Naive thymus-derived CD4-positive, alpha-beta T cell (primary cell): ENCODE measurements at places on chromosomes 7 and 10.

DNA sequence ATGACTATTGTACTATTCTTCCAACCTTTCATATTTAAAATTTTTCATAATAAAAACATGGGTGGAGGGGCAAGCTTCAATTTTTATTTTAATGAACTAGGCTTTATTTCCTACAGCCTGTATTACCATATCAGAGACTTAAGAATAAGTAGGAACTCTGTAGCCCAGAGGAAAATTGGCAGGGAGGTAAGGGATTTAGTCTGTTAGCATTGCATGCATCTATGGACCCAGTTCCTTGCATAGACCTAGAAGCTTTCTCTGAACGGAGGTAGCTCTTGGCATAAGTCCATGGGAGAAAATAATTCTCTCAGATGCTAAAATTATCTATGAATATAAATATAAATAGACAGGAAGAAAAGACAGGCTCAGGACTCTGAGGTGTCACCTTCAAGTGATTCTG, 31.4 kb upstream of the CCDC6 start:
- DNase-seq: no peak

- no peak for DNase-seq
These were observed 63.6 kb downstream of the ZRANB1 start for GRCh38 chr10:125005312-125006187.

- no peak for DNase-seq
These were observed 19.4 kb downstream of the SLK start for GRCh38 chr10:103986360-103986759.

- peak; percentile 3 for DNase-seq
These were observed 6.6 kb upstream of the PON1 start for GRCh38 chr7:95330961-95331337.

GRCh38 chr7:105452085-105452484, 63.4 kb upstream of the SRPK2 start:
- no peak for DNase-seq

- no peak for DNase-seq
These were observed 344.7 kb upstream of the GALNT17 start for GRCh38 chr7:70787286-70787685.

DNA sequence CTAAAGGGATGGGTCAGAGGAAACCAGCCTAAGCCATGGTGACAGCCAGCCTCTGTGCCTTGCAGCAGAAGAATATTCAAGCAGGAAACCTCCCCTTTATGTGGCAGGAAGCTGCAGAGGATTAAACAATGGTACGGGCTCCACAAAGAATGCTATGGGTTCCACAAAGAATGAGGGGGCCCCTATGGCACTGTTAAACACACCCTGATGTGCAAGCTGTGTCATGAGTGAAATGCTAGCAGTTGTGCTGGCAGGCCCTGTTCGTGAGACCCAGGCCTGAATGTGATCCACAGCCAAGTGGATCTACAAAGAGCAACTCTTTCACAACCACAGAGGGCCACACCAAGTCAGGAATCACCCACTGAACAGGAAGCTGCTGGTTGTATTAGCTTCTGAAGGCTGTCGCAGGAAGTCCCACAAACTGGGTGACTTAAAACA, 68.9 kb downstream of the MYOF start:
- DNase-seq: peak; percentile 29

DNA sequence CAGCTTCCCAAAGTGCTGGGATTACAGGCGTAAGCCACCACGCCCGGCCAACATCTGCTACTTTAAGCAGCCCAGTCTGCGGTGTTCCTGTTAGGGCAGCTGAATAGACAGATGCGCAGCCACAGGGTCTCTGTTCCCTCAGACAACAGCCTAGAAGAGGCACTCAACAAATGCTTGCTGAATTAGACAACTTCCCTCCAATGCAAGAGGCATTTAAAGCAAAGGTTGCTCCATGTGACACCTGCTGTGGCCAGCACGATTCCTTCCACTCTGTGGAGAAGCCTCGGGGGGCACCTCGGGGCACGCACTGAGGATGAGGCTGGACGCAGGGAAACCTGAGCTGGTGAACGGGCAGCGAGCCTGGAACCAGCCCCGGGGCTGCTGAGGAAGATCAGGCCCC, 237.8 kb downstream of the MAD1L1 start:
- DNase-seq: no peak

DNA sequence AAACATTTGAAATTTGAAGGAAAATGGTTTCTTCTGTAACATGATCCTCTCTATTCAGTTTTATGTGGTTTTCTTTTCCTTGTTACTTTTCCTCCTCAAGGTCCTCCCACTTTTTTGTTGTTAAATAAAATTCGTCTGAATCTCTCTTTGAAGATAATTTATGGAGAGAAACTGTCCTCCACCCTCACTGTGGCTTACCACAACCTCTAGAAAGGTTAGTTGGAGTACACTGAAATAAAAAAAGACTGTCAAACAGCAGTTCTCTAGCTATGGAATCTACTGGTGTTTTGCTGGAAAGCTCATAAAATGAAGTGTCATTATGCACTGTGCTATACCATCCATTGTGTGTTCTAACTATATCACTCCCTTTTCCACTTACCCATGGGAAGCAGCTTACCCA, 189.4 kb downstream of the HDAC9 start:
- DNase-seq: no peak

- no peak for DNase-seq
These were observed 17.4 kb upstream of the CEP41 start for GRCh38 chr7:130458257-130458656.

DNA sequence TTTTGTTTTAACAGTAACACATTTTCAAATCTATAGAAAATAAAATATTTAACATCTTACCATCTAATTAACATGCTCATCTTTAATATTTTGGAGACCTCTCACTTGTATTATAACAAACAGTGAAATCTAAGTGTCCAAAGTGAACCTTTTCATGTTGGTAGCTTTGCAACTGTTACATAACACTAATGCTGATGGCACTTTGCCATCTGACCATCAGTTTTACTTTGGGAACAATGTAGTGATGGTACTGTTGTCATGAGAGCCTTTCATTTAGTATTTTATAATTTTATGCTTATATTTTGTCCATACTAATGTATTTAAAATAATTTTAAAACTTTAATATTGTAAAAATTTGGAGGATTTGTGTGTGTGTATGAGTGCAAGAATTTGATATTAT, 1017.0 kb upstream of the KCND2 start:
- no peak for DNase-seq

DNA sequence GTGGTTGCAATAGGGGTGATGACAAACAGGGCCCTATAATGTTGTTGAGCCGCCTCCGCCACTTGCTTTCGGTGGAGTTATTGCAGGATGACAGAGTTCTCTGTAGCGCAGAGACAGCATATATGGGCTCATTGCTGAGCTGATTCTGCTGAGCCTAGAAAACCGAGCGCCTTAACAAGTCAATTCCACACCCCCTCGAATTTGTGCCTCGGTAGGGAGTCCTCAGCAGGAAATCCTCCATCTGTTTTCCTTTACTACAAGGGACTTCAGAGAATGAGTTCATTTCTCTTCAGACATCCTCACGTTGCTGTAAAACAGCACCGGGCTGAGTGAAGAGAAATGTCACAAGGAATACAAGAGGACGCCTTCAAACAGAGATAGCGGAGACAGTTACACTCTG, 90.7 kb upstream of the KIAA1217 start:
- DNase-seq: no peak

DNA sequence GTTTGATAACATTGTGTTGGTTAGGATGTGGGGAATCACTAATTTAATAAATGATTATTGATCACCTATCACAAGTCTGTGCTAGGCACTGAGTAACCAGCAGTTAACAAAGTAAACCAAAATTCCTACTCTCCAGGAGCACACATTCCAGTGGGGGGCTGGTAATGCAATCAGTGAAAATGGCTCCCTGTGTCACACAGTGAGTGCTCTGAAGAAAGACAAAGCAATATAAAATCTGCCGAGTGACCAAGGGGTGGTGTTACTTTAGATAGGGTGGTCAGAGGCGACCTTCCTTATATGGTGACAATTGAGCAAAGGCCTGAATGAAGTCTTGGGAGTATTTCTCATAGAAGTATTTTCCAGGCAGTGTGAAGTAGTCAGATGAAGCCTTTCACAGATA, 13.6 kb upstream of the SMC3 start:
- no peak for DNase-seq

GRCh38 chr10:96670786-96671185, 49.5 kb downstream of the PIK3AP1 start:
- no peak for DNase-seq

DNA sequence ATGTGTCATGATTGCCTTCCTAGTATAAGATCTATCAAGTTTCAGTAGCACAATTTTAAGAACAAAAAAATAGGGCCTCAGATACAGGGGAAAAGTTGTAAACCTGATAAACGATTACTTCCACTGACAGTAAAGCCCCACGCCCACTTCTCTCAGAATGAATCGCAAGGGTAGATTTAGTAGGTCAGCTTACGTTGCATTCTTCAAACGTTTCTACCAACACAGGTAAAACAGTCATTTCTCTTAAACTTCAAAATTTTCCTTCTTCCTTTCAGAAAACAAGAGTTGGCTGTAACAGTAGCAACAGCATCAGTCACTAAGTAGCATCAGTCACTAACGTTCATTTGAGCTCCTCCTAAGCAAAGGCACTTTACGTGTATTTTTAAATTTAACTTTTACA, 221.5 kb downstream of the ADAM12 start:
- DNase-seq: no peak

DNA sequence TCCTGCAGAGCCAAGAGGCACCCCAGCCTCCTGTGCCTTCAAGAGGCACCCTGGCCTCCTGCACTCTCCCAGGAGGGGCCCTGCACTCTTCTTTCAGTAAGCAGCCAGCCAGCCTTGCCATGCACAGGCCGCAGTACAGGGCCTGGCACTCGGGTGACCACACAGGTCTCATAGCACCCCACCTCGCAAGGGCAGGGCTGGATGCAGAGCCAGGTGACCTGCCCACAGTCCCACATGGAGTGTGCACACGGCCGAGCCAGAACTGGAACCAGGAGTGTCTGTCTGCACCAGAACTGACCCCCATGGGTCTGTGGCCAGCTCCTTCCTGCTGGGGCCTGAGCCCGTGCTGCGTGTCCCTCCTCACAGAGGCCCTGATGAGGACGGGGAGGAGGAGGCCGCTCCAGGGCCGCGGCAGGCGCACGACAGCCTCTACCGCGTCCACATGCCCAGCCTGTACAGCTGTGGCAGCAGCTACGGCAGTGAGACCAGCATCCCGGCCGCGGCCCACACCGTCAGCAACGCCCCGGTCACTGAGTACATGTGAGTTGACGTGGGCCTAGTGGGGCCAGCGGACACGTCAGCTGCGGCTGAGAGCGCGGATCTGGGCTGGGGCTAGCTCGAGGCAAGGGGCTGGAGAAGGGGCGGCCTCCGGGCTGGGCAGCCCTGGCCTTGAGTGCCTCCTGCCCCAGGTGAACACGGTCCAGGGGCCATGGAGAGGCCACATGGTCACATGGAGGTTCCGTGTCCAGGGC, 26.3 kb downstream of the TTYH3 start:
- DNase-seq: no peak

GRCh38 chr10:30093303-30093950, 34.0 kb upstream of the JCAD start:
- DNase-seq: no peak

DNA sequence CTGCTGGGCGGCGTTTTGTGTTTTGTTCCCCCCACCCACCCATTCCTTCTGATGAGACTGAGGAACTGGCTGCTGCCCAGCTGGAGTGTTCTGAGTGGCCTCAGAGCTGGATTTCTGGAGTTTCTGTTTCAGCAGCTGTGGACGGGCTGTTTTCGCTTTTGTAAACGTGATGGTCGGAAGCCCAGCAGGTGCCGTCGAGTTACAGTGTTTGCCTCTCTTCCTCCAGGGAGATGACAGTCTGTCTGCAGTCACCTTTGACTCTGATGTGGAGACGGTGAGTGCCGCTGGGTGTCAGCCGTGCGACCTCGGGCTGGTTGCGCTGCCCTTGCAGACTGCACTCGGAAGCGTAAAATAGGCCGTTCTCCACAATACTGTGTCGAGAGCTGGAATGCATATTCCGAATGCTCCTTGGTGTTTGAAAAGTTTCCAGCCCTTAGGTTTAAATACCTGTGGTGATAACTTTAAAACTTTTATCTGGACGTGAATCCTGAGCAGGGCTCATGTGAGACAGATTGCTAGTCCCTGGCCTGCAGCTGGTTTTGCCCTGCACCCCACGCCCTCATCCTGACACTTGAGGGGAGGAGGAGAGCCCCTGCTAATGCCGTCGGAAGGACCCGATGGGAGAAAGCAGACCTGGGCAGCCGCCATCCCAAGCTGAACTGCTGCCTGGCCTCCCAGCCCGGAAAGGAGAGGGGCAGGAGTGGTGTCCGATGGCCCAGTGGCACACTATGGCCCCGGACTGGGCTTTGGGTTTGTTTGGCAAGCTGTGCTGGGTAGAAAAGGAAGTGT, 8.3 kb downstream of the IQCE start:
- no peak for DNase-seq

- no peak for DNase-seq
These were observed 169.1 kb upstream of the MEOX2 start for GRCh38 chr7:15855525-15856109.

- peak; percentile 76 for DNase-seq
These were observed 56.7 kb downstream of the MKI67 start for GRCh38 chr10:128069351-128070051.

DNA sequence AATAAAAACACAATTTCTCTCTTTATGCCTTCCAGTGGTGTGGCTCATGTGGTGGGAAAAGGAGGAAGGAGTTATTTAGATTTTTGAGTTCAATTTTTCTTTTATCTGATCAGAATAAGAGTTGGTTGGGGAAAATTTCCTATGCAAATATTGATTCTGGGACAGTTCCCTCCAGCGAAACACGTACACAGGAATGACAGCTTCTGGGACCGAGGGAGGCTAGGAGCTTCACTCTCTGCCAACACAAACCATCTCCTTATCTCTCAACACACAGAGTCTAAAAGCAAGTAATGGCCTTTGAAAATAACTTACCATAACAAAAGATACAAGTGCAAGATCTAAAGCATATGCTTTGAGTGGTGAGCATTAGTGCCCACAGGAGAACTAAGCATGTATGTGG, 122.7 kb downstream of the RAPGEF5 start:
- no peak for DNase-seq

DNA sequence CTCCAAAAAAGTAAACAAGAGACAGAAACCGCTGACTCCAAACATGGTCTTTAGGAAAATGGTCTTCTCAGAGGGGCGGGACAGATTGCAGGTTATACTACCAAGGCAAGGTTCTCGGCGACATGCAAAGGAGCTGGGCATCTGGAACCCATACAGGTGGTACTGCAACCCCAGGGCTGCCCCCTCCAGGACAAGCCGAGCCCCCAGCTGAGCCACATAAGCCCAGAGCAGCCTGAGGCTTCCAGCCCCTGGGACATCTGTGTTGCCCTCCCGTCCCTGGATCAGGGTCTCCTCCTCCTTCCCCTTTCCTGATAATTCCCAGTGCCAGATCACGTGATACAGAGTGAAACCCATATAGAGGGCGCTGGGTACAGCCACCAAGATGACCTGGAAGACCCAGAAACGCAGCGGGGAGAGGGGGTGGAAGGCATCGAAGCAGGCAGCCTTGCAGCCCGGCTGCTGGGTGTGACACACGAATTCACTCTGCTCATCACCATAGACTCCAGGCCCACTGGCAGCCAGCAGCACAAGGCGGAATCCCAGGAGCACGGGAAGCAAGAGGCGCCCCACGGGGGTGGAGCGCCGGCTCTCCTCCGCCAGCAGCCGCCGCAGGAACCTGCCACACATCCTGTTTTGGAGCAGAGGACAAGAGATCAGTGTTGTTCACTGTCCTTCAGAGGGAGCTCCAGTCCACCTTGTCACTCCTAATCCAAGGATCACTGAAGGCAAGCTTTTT, at the start of gene GJC3:
Gene GJC3, minus strand, starts transcription at position 627 of the 736 bp plus-strand sequence. Its CDS starts 0 bp downstream, at position 627.
- peak; percentile 27 for DNase-seq

- no peak for DNase-seq
These were observed 122.7 kb upstream of the DNAJB12 start for GRCh38 chr10:72477463-72477862.
